ENCODE measurements at places on chromosomes 1 and 21.

DNA sequence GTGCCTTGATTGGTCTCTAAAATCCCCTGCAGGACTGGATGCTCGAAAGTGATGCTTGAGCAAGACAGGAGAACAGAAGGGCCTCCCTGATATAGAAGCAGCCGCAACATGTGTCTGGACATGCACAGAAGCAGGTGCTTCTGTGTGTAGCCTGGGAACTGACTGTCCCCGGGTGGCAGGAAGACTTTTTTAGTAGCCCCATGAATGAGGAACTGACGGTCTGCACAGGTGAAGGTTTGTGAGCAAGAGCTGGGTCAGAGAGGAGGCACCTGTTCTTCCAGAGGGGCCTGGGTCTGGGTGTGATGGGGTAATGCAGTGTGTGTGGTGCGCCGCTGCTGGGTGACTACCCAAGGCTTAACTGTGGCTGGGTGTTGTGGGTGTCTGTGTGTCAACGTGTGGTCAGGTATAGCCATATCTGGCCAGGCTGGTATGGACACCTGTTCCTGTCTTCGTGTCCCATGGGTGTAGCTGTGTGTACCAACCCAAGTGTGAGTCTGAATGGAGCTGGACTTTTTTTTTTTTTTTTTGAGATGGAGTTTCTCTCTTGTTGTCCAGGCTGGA is 39.1 kb upstream of the FOXO6 start:
- DNase-seq, result no peak

DNA sequence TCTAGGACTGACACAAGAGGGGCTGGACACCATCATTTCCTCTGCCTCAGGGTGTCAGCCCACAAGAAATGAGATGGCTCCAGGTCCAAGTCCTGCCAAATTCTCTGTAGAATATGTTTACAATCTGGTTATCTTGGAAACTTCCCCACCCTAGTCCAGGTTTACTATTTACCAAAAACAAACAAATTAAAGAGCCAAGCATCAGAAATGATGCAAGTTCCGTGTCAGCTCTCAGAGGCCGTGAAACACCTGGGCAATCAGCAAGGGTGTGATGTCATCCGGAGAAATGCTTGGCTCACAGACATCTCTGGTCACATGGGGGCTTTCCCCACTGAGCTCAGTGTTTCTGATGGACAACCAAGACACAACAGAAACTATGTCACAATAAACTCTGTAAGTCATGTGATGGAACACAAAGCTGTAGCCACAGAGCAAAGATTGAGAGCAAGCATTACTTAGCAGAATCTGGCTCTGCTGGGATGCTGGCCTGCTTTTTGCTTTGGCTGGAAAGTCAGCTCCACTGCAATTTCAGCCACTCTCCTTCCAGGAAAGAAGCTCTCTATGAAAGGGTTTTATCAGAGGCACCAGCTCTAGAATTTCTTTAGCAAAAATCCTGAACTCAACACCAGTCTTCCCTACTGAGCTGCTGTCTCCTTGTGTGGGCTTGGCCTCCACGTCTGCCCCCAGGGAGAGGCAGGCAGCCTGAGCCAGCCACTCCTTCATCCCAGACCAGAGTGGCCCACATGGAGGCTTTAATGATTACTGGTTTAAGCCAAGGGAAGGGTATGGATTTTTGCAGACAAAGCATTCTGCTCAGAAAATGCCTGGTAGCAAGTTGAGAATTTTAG is 55.9 kb downstream of the NENF start:
- no peak for DNase-seq

- DNase-seq, result no peak
Observed at GRCh38 chr1:109537450-109538178, 2.1 kb upstream of the GPR61 start.

GRCh38 chr1:9071554-9072235 is 2.3 kb upstream of the SLC2A5 start:
- DNase-seq, result no peak

DNA sequence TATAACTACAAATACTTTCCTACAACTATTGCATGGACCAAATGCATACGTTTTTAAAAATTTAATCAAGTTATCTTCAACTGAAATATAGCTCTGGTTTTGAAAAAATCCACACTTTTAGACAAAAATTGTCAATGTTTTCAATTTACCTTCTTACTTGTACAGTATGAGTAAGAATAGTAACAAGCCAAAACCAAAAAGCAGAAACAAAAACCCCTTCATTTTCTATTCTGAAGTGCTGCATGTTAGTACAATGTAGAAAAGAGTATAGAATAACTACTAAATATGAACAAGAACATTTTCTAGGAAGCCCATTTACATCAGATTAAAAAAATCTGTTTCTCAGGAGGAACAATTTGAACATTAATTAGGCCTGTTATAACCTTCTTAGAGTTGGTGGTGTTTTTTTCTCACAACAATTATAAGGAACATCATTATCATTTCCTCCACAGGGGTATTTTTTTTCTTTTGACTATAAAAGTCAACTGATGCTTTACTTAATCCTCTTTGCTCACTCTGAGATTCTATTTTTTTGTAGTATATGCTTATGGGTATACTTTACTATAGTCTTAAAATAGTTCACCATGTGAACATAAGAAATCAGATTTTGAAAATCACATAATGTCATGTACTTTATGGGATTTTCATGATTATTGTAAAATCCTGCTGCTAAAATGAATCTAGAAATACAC is 475.4 kb downstream of the PTBP2 start:
- no peak for DNase-seq

- DNase-seq, result no peak
Observed at GRCh38 chr1:29122682-29123052, 1.0 kb downstream of the TMEM200B start.

DNA sequence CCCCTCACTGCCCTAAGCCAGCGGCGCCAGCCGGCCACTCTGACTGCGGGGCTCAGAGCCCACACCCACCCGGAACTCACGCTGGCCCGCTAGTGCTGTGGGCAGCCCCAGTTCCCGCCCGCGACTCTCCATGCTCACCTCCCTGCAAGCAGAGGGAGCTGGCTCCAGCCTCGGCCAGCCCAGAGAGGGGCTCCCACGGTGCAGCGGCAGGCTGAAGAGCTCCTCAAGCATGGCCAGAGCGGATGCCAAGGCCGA is 41.5 kb downstream of the SLC2A1 start:
- no peak for DNase-seq

- DNase-seq, result no peak
Observed at GRCh38 chr1:230760360-230760827, 13.2 kb downstream of the CAPN9 start.

GRCh38 chr1:8347635-8348034 is 29.7 kb downstream of the SLC45A1 start:
- no peak for DNase-seq

GRCh38 chr21:14120091-14120734 is 90.5 kb downstream of the LIPI start:
- no peak for DNase-seq

GRCh38 chr1:178530037-178530402 is 17.1 kb downstream of the TEX35 start:
- DNase-seq, result no peak

DNA sequence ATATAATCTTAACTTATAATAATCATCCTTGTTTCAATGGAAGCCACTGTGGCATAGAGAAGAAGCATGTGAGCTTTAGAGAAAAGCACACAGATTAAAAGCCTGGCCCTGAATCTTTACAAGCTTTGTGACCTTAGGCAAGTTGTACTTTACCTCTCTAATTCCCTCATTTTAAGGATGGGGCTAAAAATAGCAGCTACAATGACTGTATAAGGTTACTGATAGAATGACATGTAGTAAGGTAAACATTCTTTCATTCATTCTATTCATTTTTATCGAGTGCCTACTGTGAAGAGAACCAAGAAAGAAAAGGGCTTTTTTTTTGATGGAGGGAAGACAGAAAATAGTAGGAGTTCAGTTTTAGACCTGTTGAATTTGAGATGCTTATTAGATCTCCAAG is 25.6 kb downstream of the CDKN2C start:
- DNase-seq, result no peak

GRCh38 chr1:19169642-19170041 is 40.4 kb downstream of the UBR4 start:
- no peak for DNase-seq

DNA sequence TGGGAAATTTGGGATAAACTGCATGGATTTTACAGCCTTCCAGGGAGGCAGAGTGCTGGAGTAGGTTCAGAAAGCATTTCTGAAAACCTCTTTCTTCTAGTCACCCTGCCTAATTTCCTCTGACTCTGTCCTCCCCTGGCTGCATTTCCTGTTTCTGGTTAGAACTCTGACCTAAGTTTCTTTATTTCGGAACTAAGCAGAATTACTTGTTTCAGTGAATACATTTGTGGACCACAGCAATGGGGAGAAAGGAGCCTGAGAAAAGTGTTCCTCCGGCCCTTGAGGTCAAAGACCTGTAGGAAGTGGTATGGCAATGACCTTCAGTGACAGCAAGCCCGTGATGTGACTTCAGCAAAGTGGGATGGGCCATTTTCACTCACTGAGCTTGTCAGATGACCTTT is 173.4 kb upstream of the RUNX1 start:
- no peak for DNase-seq

- no peak for DNase-seq
Observed at GRCh38 chr1:210505601-210506496, 177.1 kb downstream of the HHAT start.

- DNase-seq, result no peak
Observed at GRCh38 chr1:162612606-162613400, 19.5 kb upstream of the DDR2 start.

GRCh38 chr1:92843429-92844352 is 11.9 kb downstream of the RPL5 start:
- no peak for DNase-seq

GRCh38 chr21:45011426-45011825 is 63.0 kb upstream of the ADARB1 start:
- no peak for DNase-seq

DNA sequence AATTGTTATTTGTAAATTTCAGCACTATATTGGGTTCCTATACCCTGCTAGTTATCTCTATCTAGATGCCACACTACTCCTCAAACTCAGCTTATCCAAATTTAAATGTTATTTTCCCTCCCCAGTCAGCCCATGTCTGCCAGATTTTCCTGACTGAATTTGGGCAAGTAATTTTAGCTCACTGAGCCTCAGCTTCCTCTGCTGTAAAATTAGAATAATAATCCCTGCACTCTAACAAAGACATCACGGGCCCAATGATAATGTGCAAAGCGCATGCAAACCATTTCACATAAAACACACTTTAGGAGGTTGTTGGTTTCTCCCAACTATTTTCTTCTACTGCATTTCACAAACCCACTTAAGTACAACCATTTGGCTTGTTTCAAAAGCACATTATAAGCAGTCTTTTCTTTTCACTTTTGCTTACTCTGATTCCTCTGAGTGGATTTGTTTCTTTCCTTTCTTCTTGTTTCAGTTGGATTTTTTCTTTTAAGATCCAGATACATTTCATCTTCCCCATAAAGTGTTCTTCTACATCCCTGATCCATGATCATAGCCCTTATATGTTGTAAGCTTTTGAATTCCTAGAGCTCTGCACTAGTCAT is 152.8 kb upstream of the DPT start:
- DNase-seq, result no peak

- no peak for DNase-seq
Observed at GRCh38 chr1:31453384-31454079, 40.5 kb downstream of the SERINC2 start.

DNA sequence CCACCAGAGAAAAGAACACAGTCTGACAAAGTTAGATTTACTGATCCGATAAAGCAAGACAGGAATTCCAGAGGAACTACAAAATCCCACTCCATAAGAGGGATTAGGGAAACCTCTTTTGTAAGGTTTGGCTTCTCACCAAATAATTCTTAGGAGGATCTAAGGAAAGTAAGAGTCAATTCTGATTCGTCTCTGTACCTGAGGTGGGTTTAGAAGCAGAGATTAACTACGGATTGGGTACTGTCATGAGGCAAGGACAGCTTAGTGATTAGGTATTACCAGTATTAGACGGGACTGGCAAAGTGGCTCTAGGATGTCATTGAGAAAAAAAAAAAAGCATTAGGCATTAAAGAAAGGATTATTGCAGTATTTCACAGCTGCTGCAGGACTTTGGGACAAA is 371.7 kb upstream of the BRINP3 start:
- no peak for DNase-seq

DNA sequence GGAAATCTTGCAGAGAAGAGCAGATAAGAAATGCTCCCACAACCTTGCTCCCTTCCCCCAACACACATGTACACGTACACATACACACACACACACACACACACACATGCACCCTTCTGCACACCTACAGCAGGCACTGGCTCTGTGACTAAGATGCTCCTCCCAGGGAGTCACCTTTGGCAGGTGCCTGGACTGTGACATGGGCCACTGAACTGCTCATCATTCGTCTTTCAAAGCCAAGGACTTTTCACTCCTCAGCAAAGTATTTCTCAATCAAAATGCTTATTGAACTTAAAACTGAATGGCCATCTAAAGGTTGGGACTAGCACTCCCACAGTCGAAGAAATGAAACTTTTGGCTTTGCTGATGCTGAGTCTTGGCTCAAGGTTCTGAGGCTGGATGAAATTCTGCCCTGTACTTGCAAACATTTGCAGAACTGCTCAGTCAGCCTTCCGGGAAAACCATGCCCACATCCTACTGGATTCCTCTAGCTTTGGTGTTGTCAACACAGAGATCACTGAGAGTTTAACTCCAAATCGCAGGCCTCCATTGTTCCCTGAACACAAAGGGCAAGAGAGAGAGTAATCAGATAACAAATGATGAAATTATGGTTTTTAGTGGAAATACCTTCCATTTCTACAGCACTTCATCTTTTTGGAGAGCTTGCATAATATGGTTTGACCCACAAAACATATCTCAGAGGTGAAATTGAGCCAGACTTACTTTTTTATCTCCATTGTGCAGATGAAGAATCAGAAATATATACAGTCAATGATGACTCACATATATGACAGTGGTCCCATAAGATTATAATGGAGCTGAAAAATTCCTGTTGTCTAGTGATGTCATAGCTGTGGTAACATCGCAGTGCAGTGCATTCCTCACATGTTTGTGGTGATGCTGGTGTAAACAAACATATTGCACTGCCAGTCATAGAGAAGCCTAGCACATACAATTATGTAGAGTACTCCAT is 72.4 kb upstream of the BCAR3 start:
- no peak for DNase-seq
